ENCODE measurements at places on chromosomes 11 and 22.

GRCh38 chr11:105910095-105910715 is 111.8 kb downstream of the MSANTD4 start:
- peak; percentile 63 for DNase-seq

- DNase-seq, result no peak
Measured at GRCh38 chr11:95066716-95067038, at the start of gene SRSF8. TSS of gene SRSF8 (plus strand) at chr11:95066919. CDS start at chr11:95067227, 308 bp downstream.

- no peak for DNase-seq
Measured at GRCh38 chr11:122022646-122023045, 93.4 kb downstream of the BLID start.

DNA sequence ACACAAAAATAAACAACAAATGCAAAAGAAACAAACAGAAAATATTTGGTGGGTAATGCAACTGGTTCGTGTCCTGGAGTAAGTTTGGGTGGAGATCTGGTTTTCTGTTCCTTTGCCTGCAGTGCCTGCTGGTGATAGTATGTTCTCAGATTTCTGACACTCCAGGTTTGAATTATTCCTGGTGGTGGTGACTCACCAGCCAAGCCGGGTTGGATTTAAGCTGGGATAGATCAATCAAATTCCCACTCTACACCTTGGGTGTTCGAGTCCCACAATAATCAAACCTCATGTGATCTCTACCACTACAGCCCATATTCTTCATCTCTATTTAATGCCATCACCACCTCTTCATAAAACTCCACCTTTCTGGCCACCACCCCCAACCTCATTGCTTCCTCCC is 421.8 kb downstream of the NTM start:
- no peak for DNase-seq

- no peak for DNase-seq
Measured at GRCh38 chr11:116611998-116612620, 160.7 kb downstream of the BUD13 start.

- DNase-seq, result no peak
Measured at GRCh38 chr11:44785856-44786607, 59.3 kb downstream of the TSPAN18 start.

DNA sequence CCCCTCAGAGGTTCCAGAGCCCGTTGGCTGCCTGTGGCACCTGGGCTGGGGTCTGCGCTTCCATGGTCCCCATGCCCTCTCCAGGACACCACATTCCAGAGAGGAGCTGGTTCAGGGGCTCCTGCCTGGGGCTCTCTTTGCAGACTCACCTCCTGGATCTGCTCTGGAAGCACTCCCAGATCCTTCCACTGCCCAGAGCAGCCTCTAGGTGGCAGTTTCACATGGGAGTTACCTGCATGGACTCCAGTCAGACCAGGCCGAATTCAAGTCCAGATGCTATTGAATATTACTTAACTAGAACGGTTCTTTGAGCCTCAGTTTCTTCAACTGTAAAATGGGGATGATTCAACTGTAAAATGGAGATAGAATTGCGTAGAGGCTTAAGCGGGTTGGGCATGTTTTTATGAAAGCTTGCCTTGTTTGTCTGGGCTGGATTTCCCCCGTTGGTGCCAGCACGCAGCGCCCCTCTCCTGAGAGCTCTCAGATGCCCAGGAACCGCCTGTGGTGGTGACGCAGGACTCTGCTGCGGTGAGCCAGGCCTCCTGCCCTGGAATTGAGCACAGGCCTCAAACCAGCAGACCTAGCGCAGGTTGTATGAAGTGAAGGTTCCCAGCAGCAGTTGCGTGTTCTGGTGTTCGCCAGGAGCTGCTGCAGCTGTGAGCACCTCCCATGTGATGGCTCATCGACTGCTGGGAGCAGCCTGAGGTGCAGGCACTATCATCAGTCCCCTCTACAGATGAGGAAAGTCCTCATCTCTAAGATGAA is 44.2 kb downstream of the LMO1 start:
- DNase-seq, result peak; percentile 54

Data from Panc1 (cell line).